H4 (cell line): ENCODE measurements at places on chromosomes 3 and 15. TPM values are rescaled to one million over a fixed set of nuclear protein-coding genes. Genes with fewer than 3 reads are reported as not detected.

The DCLK3 gene
- total RNA-seq: not detected in 2 replicates

The CSPG4 gene
- 0.14 TPM in 2 replicates for total RNA-seq

DNA sequence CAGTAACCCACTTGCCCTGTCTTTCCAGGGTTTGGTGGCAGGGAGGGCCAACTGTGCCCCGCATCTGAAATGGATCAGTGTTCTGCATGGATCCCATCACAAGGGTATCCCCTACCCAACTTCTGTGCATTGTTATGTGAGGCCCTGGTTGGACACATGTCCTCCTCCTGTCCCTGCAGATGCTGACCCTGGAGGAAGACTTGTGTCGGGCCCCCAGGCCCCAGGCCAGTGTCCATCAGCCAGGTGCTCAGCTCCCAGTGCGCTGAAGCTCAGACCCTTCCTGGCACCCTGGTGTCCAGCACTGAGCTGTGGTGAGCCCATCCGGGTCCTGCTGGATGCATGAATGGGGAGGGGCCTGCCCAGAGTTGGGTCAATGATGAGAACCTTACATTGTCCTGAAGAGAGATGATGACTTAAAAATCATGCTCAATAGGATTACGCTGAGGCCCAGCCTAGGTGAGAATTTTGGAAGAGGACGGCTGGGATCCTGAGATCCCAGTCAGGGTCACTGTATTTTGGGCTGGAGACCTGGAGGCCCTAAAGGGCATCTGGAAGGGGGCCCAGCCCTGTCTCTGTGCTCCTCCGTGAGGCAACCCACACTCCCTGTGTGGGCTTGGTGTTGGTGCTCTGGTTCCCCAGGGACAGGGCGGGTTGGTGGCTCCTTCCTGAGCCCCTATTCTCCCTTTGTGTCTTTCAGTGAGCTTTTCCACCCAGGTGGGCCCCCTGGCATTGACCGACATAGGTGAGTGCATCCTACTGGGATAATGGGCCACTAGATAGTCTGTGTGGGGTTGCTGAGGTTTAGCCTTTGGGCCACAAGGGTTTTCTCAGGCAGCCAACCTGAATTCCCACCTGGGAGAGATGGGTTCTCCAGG is 199.1 kb downstream of the UBE3A start:
- no peak for DNase-seq

DNA sequence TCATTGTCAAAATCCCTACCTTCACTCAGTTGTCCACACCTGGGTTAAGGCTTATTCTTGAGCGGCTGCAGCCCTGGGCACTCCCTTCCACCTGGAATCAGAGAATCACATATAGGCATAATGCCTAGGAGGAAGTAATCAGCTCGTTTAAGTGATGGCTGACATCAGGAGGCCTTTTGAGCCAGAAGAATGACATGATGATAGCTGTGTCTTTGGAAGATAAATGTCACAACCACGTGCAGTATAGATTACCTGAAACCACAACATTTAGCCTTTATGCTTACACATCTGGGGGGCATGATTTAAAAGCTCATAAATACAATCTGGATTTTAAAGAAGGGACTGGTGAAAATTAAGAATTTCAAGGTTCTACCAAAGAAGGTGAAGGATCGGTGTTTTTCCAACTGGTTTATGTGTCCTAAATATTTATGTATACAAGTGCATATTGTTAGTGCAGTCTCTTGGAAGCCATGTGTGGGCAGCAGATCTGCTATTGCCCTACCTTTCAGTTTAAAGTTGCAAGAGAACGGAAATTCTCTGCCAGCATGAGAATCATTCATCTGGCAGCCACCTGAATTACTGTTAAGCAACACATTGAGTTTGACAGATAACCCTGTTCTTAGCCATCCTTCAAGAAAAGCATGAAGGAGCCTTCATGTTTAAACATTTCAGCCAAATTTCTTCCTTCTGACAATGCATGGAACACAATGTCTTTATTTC is 163.4 kb upstream of the NR2E3 start:
- DNase-seq: no peak

DNA sequence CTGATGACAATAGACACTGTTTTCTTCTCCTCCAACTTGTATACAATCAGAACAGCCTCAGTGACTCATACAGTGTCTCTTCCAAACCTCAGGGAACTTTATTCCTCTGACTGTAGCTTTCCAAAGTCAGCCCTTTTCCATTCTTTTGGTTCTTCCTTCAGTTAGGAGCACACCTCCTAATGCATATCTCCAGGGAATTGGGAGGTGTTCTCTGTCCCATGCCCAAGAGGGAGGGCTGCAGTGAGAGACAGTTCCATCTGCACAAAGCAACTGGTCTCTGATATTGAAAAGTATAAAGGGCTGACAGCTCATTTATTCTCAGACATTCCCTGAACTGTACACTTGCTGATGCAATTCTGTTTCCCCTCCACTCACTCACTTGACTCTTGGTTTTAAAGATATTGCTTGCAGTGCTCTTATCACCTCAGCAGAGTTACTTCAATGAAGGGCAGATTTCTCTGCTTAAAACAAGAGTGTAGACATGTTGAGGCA is 337.8 kb upstream of the TBC1D5 start:
- no peak for DNase-seq

GRCh38 chr3:43190670-43191069 is 84.8 kb upstream of the POMGNT2 start:
- no peak for DNase-seq
